Sciatic nerve (tissue), 2 donors: ENCODE measurements at places on chromosomes 16 and 17. TPM values are rescaled to one million over a fixed set of nuclear protein-coding genes. Genes with fewer than 3 reads are reported as not detected.

- DNase-seq, result no peak
These were observed 1.7 kb upstream of the MNT start for GRCh38 chr17:2402544-2402943.

- no peak for DNase-seq
These were observed 953.5 kb downstream of the CDH11 start for GRCh38 chr16:64168371-64168770.

DNA sequence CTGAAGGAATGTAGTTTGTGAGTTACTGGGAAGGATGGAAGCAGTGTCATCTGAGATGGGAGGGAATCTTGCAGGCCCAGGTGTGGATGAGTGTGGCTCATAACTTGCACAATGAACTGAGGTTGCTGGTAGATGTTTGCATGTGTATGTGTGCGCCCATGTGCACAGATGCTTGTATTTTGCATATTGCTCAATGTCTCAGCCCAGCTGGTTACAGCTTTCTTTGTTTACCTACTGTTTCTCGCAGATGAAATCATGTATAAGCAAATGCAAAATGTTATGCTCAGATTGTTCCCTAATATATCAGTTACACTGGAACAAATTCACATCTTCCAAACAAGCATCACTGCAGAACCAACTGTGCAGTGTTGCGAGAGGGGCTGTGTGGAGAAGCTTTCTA lies 452.2 kb upstream of the EEF2KMT start:
- no peak for DNase-seq

GRCh38 chr17:60049936-60050335 lies 28.8 kb downstream of the HEATR6 start:
- no peak for DNase-seq

DNA sequence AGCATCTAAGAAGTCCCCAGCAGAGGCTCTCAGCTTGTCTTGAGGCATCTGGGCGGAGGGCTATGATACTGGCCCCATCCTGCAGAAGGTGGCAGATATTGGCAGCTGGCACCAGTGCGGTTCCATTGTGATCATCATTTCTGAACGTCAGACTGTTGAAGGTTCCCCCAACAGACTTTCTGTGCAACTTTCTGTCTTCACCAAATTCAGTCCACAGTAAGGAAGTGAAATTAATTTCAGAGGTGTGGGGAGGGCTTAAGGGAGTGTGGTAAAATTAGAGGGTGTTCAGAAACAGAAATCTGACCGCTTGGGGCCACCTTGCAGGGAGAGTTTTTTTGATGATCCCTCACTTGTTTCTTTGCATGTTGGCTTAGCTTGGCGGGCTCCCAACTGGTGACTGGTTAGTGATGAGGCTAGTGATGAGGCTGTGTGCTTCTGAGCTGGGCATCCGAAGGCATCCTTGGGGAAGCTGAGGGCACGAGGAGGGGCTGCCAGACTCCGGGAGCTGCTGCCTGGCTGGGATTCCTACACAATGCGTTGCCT lies at the start of gene CIITA:
Gene CIITA (plus strand): TSS at position 404 of the 543 bp plus-strand sequence. CDS start 129 bp downstream, at position 533.
- DNase-seq, result peak; percentile 85

GRCh38 chr17:34988644-34989043 lies 8.3 kb downstream of the LIG3 start:
- no peak for DNase-seq

DNA sequence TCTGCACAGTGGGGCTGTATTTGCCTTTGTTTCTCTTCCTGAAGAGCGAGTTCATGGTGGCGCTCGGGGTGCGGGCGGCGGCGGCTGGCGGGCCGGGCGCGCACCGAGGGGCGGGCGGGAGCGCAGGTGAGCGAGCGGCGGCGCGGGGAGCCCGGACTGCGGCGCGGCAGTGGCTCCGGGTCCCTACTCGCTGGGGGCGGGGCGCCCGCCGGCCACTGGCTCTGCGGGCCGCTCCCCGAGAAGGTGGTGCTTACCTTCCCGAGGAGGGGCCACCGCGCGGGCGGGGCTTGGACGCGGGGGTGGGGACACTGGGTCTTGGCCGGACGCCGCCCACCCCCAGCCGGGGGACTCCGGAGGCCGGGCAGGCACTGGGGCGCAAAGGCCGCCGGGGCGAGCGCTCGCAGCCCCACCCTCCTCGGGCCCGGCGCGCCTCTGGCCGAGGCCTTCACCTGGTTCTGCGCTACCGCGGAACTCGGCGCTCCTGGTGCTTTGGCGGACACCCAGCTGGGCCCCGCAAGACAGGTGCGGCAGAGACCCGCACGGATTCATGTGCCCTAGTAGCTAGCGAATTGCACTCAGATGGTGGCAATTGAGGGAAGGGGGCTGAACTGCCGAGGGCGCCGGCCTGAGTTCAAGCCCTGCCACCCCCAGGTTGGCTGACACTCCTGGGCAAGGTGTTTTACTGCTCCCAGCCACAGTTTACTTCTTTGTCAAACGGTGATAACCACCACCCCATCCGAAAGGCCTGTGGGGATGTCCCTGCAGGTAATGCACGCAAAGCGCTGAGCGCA lies at the start of gene PPL:
Gene PPL (minus strand): TSS at position 158 of the 791 bp plus-strand sequence. CDS start 103 bp downstream, at position 55.
- no peak for DNase-seq

GRCh38 chr17:526425-526824 lies 173.8 kb upstream of the RPH3AL start:
- DNase-seq, result no peak

- peak; percentile 87 for DNase-seq
These were observed at the start of gene DHRS11 for GRCh38 chr17:36591434-36592315. Gene DHRS11, plus strand, starts transcription at chr17:36591879. Its CDS starts 131 bp downstream, at chr17:36592010.

DNA sequence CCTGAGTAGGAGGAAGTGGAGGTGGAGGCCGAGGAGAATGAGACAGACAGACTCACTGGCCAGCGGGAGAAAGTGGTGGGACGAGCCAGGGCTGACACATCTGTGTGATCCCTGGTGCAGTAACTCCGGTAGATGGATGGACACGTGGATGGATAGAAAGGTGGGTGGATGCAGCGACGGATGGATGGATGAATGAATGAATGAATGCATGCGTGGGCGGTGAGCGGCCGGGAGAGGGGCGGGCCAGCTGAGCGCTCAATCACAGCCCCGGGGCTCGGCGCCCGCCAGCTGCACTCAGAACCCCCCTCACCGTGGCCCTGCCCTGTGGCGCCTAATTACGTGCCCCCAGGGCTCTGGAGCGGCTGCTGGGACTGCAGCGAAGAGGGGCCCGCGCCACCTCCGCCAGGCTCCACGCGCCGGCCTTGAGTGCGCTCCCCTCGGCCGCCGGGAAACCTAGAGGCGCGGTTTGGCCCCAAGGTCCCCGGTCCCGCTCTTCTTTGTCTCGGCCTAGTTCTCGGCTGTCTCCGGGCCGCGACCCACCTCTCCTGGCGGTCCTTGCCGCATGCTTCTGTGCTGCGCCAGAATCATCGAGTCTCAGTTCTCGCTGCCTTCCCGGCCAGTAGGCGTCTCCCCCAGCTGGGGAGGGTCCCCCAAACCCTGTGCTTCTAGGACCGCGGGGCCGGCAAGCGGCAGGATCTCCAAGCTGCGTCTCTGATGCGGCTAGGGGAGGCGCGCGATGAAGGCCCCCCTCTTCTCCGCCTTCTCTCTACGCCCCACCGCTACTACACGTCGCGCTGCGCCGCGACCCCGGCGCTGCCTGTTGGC lies 41.0 kb downstream of the RAI1 start:
- no peak for DNase-seq

GRCh38 chr17:39340731-39341130 lies 60.7 kb downstream of the FBXL20 start:
- DNase-seq, result no peak

Gene KRTAP4-4
- total RNA-seq, result not detected

Gene CD300LB
- 1.2 TPM for total RNA-seq

Gene DNAH3
- total RNA-seq, result 0.36 TPM

Gene KRT31
- not detected for total RNA-seq

Gene CSH1
- not detected for total RNA-seq

Gene SEPTIN1
- total RNA-seq, result 7.2 TPM

Gene HBM
- 10.4 TPM for total RNA-seq
